HuH-7 (cell line): ENCODE measurements at places on chromosomes 7 and 10.

DNA sequence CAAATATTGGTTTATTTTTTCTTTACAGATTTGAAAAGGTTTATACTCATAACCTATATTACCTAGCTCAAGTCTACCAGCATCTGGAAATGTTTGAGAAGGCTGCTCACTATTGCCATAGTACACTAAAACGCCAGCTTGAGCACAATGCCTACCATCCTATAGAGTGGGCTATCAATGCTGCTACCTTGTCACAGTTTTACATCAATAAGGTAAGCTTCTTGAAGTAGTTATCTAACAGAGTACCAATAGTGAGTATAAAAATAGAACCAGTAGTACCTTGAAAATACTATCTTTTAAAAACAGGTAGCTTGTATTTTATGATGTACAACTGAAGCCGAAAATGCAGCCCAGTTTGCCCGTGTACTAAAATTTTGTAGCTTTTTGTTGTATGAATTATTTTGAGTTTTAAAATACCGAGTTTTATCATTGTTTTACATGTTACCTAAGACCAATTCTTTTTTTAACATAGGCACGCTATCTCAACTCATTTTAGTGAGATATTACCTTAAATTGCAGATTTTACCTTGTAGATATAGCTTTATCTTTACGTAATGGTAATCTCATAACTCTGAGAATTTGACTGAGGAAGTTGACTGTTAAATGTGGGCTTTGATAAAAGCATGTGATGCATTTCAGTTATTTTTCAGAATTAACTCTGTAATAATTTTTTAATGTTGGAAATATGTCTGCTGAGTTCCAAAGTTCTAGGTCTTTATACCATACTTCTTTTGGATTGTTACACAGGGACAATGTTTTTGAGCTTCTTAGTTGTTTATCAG lies 17.3 kb downstream of the KIFBP start:
- DNase-seq, result no peak

- DNase-seq, result no peak
Measured at GRCh38 chr7:112579388-112579787, 98.6 kb downstream of the LSMEM1 start.

DNA sequence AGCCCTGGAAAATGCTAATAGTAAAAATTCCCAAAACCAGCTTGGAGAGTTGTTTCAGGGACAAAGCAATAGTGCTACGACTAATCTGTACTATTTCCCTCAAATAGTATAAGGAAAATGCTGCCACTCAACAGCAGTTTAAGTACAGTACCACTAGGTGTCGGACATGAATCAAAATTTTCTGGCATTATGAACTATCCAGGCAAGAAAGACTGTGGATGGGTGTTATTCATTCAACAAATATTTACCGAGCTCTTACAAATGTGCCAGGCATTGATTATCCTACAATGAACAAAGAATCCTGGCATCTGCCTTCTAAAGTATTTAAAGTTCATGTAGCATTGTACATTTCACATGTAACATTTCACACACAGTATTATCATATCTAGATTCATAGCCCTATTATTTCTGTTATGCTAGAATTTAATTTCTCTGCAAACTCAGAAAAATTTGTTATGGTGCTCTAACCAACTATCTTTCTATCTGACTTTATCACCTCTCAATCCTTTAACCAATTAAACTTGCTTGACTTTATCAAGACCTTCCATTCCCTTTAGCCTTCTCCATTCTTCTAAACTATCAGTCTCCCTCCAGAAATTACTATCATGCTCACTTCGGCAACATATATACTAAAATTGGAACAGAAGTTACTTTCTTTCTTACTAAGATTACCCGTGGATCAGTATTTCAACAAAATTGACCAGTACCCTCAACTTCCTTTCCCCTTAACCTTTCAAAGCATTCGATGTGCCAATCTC lies 80.6 kb downstream of the ARHGAP21 start:
- DNase-seq, result peak; percentile 61

- no peak for DNase-seq
Measured at GRCh38 chr10:1454428-1454827, 282.9 kb downstream of the ADARB2 start.

- DNase-seq, result peak; percentile 71
Measured at GRCh38 chr7:128405471-128406313, 4.1 kb downstream of the IMPDH1 start.

DNA sequence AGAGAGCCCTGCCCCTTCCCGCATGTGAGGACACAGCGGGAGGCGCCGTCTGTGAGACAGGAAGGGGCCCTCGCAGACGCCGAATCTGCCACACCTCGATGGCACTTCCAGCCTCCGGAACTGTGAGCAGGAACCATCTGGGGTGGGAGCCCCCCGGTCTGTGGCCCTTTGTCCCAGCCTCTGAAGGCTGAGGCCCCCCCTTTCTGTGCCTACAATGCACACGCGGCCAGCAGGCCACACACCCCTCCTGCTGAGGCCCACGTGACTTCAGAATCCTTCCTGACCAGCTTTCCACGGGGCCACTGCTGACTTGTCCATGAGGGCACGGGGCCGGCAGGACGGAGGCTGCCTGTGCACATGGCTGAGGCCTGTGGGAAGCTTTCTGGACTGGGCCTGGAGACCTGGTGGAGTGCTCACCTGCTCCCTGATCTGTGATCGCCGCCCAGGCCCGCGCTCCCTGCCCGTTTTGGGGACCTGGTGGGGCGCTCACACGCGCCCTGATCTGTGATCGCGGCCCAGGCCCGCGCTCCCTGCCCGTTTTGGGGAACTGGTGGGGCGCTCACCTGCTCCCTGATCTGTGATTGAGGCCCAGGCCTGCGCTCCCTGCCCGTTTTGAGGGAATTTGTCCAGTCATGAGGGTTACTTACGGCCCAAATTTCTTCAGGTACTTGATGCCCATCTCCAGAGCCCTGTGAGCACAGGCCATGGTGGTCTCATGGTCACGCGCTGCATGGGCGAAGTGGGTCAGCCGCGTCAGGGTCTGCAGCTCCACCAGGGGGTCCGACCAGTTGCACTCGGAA lies 34.3 kb downstream of the CFAP46 start:
- DNase-seq, result no peak

DNA sequence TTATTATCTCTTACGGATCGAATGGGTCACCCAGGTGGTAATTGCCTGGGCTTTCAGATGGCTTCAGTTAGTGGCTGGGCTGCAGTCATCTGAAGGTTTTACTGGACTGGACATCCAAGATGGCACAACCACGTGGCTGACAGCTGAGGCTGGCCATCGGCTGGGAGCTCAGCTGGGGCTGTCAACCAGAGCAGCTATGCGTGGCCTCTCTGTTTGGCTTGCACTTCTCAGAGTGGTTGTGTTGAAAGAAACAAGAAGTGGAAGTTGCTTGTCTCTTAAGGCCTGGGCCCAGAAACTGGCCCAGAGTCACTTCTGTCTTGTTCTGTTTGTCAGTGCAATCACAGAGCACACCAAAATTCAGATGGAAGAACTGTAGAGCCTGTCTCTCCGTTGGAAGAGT lies 5.7 kb upstream of the GDI2 start:
- DNase-seq, result no peak

GRCh38 chr10:9311702-9312499 lies 1257.4 kb downstream of the GATA3 start:
- DNase-seq, result no peak

GRCh38 chr7:29839921-29840320 lies 33.6 kb downstream of the WIPF3 start:
- DNase-seq, result no peak

DNA sequence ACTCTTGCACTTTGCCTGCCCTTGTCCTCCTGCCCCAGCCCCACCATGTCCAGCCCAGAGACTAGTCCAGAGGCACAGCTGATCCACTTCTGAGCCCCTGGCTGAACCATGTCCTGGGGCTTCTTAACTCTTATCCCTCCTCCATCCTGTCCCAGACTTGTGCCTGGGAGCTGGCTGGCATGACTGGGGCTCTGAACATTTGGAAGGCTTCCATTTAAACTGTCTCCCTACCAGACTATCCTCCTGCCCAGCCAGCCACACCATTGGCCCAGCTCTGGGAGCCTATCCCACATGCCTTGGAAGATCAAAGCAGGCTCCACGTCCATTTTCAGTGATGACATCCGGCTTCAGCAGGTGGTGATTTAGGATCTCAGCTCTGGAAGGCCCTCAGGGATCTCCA lies 57.4 kb downstream of the FAM241B start:
- no peak for DNase-seq

GRCh38 chr10:1472178-1472958 lies 265.0 kb downstream of the ADARB2 start:
- DNase-seq, result no peak

GRCh38 chr10:119208553-119208940 lies 1.2 kb downstream of the GRK5 start:
- DNase-seq, result no peak
